ENCODE measurements at places on chromosomes 12 and 14. TPM values are rescaled to one million over a fixed set of nuclear protein-coding genes. Genes with fewer than 3 reads are reported as not detected.

The MANSC4 gene
- total RNA-seq, result not detected

DNA sequence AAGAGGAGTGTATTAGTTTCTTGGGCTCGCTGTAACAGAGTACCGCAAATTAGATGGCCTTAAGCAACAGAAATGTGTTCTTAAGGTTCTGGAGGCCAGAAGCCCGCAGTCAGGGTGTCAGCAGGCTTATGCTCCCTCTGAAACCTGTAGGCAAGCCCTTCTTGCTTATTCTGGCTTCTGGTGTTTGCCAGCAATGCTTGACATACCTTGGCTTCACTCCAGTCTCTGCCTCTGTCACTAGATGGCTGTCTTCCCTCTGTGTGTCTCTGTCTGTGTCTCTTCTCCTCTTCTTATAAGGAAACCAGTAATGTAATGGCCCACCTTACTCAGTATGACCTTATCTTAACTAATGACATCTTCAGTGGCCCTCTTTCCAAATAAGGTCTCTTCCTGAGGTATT lies 85.1 kb downstream of the DERA start:
- no peak for DNase-seq

GRCh38 chr12:125105600-125105999 lies 40.4 kb downstream of the AACS start:
- no peak for DNase-seq

- DNase-seq, result no peak
Observed at GRCh38 chr12:5777451-5777850, 167.6 kb downstream of the ANO2 start.

The TDRD9 gene
- 6.5 TPM for total RNA-seq

- DNase-seq, result no peak
Observed at GRCh38 chr12:10136637-10137205, 6.7 kb upstream of the CLEC7A start.

GRCh38 chr14:24136684-24137528 lies 912 bp downstream of the PSME1 start:
- no peak for DNase-seq
